GM23338 (cell line): ENCODE measurements at places on chromosomes 5 and 9.

DNA sequence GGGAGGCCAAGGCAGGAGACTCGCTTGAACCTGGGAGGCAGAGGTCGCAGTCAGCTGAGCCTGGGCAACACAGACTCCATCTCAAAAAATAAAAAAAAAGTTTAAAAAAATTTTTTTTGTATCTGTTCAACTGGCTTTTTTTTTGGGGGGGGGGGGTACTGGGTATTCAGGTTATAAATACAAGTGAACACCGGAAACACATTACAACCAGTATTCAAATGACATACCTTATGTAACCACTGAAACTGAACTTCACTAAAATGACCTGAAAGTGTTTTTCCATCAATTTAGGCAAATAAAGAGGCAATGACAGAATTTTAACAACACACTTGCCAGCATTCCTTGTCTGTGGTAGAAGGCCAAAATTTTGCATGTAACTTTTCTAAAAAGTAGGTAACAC, 33.5 kb downstream of the STRBP start:
- DNase-seq = no peak
- no peak overlapping the region for H3K4me3 ChIP-seq
- no peak overlapping the region for H3K27ac ChIP-seq
- H3K27me3 ChIP-seq = no peaks in the 10 kb centered on the region

GRCh38 chr9:7115606-7116005, 357.8 kb downstream of the KDM4C start:
- no peak overlapping the region for H3K4me3 ChIP-seq
- H3K27ac ChIP-seq = no peak overlapping the region
- H3K27me3 ChIP-seq = no peaks in the 10 kb centered on the region
- DNase-seq = no peak

DNA sequence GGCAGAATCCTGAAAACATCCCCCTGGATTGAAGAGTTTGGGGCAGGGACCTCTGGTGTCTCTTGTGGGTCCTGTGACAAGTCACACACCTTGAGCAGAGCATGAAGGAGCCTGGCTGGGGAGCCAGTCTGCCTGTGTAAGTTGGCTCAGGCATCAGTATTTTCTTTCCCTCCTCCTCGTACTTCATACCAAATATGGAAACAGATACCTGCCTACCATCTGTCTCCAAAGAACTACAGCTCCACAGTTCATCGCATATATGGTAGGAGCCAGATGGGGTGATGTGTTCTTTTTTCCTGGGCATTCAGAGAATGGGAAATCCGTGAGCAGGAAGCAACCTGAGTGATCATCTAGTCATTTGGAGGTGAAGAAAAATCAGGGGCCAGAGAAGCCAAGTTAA, 177.3 kb upstream of the RAD23B start:
- H3K4me3 ChIP-seq = no peak overlapping the region
- no peaks in the 10 kb centered on the region for H3K4me1 ChIP-seq
- DNase-seq = no peak
- H3K27ac ChIP-seq = no peak overlapping the region
- H3K27me3 ChIP-seq = no peaks in the 10 kb centered on the region

GRCh38 chr9:130319300-130319699, 53.7 kb downstream of the HMCN2 start:
- no peak overlapping the region for H3K27ac ChIP-seq
- H3K4me1 ChIP-seq = no peaks in the 10 kb centered on the region
- no peaks in the 10 kb centered on the region for H3K36me3 ChIP-seq
- no peak overlapping the region for H3K4me3 ChIP-seq
- no peaks in the 10 kb centered on the region for H3K27me3 ChIP-seq

DNA sequence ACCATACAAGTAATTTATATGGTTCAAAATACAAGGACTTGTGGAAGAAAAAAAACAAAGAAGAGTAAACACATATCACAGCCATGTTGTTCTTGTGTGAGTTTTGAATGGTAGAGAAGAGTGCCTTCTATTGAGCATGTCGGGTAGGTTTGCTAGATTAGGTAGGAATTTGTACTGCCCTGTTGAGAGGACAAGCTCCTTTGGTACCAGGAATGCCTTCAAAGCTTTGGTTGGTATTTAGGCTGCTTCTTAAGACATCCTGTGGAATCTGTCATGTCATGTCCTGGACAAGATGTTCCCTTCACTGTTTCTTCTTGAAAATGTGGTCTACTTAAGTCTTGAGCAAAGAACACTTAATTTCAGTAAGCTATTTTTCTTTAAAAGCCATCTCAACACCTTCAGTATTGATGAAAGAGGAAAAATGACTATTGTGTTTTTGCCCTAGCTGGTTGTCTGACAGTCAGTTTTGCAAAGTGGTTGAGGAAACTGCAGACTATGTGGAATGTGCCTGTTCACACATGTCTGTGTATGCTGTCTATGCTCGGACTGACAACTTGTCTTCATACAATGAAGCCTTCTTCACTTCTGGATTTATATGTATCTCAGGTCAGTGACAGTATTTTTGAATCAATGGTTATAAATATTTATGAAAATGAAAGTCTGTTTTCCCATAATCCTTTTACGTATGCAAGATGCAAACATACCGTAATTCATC, 296.9 kb downstream of the ADGRV1 start:
- H3K36me3 ChIP-seq = peaks cover 11% of the 10 kb centered on the region; the same call in 1 of the 2 replicates
- no peak overlapping the region for H3K27ac ChIP-seq
- no peaks in the 10 kb centered on the region for H3K27me3 ChIP-seq
- H3K4me3 ChIP-seq = no peak overlapping the region

- no peaks in the 10 kb centered on the region for H3K4me1 ChIP-seq
- H3K27me3 ChIP-seq = no peaks in the 10 kb centered on the region
- no peak overlapping the region for H3K4me3 ChIP-seq
- no peak overlapping the region for H3K27ac ChIP-seq
- DNase-seq = no peak
These were observed 195.0 kb downstream of the ARHGEF28 start for GRCh38 chr5:73821003-73821402.

DNA sequence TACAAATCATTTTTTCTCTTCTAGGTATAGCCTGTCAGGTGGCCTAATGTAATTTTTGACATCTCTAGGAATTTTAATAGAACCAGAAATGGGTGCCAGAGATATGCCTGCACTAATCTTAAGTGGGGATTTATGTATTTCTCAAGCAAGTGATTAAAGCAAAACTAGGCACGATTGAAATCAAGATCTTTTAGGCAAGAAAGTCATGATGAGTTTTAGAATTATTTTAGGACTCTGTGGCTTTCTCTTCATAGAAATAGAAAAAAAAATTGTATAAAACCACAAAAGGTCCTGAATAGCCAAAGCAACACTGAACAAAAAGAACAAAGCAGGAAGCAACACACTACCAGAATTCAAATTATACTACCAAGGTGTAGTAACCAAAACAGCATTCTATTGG, 952 bp upstream of the AMACR start:
- peaks cover 5% of the 10 kb centered on the region; the same call in 1 of the 2 replicates for H3K4me1 ChIP-seq
- H3K36me3 ChIP-seq = 0 out of 2 replicates have a peak, but pooled peaks cover 3% of the 10 kb centered on the region
- H3K27ac ChIP-seq = peak overlapping the region; percentile 96

DNA sequence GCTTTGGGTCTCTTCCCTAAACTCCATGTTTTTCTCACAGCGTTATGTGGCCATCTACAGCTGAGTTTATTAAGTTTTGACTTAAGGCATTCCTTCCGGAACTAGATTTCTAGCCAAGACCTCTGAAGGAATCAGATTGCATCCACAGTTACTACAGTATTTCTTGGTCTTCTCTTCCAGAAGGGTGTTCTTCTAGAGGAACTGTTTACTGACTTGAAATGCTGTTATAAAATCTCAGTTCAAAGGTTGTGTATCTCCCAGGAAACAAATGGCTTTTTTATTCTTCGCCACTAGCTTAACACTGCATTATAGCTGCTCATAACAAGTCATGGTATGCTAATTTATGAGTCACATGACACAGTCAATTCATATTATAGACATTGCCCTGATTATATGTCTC, 55.3 kb upstream of the RAD23B start:
- no peak for DNase-seq
- H3K27ac ChIP-seq = no peak overlapping the region
- H3K36me3 ChIP-seq = no peaks in the 10 kb centered on the region
- H3K27me3 ChIP-seq = no peaks in the 10 kb centered on the region
- H3K4me3 ChIP-seq = no peak overlapping the region

DNA sequence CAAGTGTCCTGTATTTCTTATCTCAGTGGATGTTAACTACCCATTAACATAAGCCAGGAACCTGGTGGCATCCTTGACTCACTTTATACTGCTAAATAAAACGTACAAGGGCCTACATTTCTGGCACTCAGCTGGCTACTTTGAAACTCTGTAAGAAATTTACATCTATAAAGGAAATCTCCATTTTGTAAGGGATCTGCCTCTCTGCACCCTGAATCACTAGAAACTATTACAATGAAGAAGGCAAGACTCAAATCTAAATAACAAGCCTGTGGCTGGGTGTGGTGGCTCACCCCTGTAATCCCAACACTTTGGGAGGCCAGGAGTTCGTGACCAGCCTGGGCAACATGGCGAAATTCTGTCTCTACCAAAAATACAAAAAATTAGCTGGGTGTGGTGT, 51.5 kb downstream of the RAPGEF1 start:
- H3K4me1 ChIP-seq = peaks cover 30% of the 10 kb centered on the region
- H3K4me3 ChIP-seq = no peak overlapping the region
- H3K27me3 ChIP-seq = no peaks in the 10 kb centered on the region
- no peaks in the 10 kb centered on the region for H3K36me3 ChIP-seq
- H3K27ac ChIP-seq = no peak overlapping the region
- DNase-seq = no peak

- no peak overlapping the region for H3K4me3 ChIP-seq
- no peaks in the 10 kb centered on the region for H3K27me3 ChIP-seq
- H3K27ac ChIP-seq = no peak overlapping the region
- no peaks in the 10 kb centered on the region for H3K4me1 ChIP-seq
These were observed 311.3 kb upstream of the GRIN3A start for GRCh38 chr9:102049586-102050246.

- H3K27me3 ChIP-seq = no peaks in the 10 kb centered on the region
- no peak overlapping the region for H3K27ac ChIP-seq
- no peak overlapping the region for H3K4me3 ChIP-seq
- DNase-seq = no peak
These were observed 69.9 kb downstream of the CYFIP2 start for GRCh38 chr5:157335534-157336422.
